HEK293T (cell line): ENCODE measurements at places on chromosomes 11 and 22.
A peak's percentile ranks its signal among the peaks of the same experiment; 100 is the strongest.

DNA sequence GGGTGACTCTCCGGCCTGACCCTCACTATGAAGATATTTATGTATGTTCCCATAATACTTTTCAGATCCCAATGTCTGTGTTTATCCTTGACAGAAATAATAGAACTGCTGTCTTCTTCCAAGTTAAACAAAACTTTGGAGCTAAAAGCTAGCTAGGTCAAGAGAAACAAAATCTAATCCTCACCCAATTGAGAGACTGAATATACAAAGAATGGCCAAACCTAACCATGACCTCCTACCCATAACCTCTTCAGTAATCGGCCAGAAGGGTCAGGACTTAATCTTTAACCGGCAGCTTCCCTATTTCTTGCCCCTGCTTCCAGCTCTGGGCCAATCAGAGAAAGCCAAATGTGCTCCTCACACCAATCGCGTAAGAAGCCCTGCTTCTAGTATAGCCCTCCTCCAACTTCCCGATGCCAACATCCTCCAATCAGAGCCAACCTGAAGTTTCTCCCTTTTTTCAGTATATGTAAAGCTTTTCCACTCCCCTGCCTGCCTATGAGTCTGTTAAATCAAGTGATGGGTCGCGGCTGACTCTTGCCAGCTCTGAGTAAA, 1.7 kb upstream of the DDX6 start:
- peak; percentile 85 for DNase-seq

DNA sequence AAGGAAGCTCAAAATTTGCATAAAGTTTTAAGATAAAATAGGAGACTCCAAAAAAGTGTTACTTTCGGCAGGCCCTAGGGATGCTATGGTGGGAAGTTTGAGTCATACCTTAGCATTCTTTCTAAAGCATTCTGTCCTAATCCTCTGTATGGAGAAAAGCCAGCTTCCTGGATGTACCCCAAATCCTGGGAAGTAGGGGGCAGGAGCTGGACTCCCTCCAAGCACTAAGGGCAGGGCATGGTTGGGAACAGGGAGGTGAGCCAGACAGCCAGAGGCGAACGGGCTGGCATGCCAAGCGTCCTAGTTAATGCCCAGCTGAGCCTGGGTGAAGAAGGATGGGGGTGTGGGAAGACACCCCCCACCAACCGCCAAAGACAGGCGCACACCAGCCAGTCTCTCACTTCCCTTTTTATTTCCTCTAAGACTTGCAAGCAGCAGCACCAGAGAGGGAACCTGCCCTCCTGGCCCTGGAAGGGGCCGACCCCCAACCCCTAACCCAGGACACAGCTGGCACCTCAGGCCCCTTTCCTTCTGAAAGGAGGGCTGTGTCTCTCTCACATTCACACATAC, 23.9 kb downstream of the RTN4RL2 start:
- DNase-seq, result no peak

- DNase-seq, result no peak
Measured at GRCh38 chr11:132493801-132494200, 1038.5 kb downstream of the OPCML start.

DNA sequence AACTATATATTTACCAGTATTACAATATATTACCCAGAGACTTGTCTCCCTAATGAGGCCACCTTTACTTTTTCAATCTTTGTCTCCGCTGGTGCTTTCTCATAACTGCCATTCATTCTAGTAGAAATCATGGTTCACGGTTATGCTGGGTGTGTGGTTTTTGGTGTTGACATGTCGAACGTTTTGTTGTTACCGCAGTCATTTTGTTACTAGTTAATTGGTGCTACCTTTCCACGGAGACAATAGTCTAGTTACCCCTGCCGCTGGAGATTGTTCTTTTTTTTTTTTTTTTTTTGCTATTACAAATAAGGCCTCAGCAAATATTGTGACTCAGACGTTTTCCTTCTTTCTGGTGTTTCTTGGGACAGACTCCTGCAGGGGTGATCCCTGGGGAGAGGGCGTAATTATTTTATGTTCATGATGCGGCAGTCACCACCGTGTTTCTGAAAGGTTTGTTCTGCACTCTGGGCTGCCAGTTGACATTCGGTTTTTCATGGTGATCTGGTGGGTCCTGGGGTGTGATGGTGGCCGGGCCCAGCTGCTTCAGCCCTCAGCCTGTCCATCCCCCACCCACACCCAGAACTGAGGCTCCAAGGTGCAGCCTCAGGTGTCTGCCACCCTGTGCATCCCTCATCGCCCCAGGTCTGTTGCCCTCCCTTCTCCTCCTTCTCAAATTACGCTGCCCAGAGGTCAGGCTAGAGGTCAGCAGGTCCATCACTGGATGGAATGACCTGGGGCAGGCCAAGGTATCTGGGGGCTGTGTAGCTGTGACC, 28.6 kb downstream of the LRP5 start:
- no peak for DNase-seq

DNA sequence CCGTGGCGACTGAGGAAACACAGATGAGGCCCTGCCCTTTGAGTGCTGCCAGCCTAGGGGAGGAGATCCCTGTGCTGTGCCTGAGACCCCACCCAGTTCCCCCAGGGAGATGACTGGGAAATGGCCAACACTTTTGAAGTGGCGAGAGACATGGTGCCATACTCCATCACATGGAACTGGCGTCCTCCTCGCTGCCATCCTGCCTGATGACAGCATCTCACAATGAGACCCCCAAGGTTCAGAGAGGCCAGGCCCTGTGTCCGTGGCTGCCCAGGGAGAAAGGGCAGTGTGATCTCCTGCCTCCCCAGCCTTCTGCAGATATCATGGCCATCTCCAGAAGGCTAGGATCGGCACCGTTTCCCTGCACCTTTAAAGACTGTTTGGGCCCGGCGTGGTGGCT, 31.1 kb downstream of the FAM83F start:
- no peak for DNase-seq

DNA sequence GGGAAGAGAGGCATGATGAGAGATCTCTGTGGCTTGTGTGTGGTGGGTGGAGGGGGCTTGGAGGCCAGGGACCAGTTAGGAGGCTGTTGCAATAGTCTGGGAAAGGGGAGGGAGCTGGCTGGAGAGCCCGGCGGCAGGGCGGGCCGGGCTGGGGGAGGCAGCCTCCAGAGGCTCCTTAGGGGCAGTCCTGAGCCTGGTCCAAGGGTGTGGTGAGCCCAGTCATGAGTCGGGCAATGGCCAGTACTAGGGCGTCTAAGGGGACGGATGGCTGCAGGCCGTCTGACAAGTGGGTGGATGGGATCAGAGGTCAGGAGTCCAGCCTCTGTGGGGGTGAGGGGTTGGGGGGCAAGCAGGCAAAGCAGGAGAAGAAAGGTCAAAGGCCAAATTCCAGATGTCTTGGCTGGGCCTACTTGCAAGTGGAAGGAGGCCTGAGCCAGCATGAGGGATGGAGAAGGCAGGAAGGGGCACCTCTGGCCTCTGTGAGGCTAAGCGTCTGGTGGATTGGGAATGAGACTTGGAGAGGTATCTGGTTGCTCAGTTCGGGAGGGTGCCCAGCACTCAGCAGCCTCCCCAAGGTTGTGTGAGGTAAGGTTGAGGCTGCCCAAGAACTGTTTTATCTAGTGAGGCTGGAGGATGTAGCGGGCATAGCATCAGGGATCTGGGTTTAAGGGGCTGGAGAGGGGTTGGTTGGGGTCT, 6.0 kb upstream of the CD248 start:
- no peak for DNase-seq

GRCh38 chr11:85483861-85484260, 143.3 kb downstream of the DLG2 start:
- no peak for DNase-seq

GRCh38 chr11:124586238-124586860, 16.6 kb downstream of the OR8A1 start:
- DNase-seq, result peak; percentile 54

DNA sequence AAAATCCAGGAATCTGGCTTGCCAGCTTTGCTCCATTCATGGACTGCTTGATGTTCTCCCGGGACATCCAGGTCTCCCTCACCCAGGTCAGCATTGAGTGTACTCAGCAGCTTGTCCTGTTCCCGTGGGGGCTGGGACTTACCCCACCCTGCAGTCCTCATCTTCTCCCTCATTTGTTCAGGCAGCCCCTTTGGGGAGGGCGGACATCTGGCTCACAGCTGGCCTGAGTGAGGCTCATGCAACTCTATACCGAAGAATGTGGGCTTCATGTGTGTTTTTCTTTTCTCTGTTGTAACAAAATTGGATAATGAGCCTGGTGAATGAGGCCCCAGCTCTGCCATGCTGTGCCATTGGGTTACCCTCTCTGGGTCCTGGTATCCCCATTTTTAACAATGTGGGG, 227.7 kb upstream of the TENM4 start:
- no peak for DNase-seq

- DNase-seq, result no peak
Measured at GRCh38 chr11:134853992-134854991, 442.2 kb upstream of the B3GAT1 start.

DNA sequence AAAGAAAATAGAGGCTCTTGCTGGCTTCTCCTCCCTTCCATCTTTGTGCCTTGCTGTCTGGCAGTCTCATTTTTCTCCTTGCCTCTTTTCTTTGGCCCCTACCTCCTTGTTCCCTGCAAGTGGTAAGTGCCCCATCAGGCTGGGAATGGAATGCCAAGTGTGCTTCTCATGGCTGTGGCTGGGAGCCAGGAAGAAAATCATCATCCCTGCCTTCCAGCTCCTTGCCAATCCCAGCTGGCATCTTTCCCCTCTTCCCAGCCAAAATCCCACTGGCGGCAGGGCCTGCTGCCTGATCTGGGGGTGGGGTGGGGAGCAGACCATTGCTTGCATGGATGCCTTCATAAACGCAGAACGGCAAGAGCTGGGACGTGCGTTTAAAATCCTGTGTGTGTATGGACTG, 27.0 kb upstream of the SLC25A18 start:
- DNase-seq, result no peak

- DNase-seq, result no peak
Measured at GRCh38 chr11:27200779-27201453, 160.3 kb downstream of the BBOX1 start.

GRCh38 chr11:86187027-86187426, 57.5 kb upstream of the EED start:
- DNase-seq, result no peak

DNA sequence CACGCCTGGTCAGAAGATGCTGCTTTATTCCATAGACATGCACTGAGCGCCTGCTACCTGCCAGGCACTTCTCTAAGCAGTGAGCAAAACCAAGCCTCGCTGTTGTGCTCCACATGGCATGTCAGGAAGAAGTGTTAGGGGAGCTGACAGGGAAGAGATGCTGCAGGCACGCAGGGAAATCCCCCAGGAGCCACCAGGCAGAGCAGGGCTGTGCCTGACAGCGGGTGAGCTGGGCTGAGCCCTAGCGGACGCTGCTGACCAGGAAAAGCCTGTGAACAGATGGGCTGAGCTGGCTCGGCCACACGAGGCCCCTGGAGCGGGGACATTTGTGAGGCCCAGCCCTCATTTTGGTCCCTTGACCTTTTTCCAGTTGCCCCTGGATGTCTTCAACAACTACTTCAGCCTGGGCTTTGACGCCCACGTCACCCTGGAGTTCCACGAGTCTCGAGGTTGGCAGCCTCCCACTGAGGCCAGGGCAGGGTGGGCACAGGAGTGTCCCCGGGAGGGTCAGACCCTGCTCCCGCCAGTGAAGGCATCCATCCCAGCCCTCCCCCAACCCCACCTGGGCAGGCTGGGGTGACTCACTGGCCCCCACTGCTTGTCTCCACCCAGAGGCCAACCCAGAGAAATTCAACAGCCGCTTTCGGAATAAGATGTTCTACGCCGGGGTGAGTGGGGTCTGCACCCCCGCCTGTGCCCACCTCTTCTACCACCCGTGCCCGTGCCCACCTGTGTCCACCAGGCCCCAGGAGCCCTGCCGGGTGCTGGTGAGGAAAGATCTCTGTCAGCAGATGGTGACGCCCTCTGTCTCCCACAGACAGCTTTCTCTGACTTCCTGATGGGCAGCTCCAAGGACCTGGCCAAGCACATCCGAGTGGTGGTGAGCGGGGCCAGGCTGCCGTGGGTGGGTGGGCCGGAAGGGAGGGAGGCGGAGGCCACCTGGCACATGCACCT, 7.4 kb upstream of the MDK start:
- DNase-seq, result no peak

DNA sequence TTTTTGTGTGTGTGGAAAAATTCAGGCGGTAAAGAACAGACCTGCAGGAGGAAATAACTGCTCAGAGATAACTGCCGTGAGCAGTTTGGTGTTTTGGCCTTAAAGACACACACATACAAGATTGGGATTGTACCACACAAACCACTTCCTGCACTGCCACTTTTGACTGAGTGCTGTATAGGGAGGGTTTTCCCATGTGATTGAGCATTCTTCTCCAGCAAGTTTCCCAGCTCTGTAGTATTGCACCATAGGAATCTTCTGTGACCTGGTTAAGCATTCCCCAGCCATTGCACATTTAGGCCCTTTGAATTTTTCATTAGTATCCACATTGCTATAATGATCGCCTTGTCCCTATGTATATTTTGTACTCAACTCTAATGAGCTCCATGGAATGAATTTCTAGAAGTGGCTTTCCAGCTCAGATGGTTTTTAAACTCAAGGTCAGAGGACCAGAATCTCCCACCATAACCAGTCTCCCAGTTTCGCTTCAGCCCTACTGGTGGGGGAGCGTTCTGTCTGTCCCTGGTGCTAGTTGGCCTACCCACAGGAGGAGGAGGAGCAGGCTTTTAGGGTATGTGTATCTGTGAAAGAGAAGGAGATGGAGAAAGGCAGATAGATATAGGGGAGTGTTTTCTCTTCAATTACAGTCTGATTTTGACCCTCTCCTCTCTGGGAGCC, 9.3 kb downstream of the CD82 start:
- no peak for DNase-seq

- DNase-seq, result no peak
Measured at GRCh38 chr11:69007975-69008381, 5.1 kb downstream of the MRGPRF start.
